ENCODE measurements at places on chromosomes 4 and X. TPM values are rescaled to one million over a fixed set of nuclear protein-coding genes. Genes with fewer than 3 reads are reported as not detected.

CENPE gene
- 5.7 TPM for total RNA-seq

TMEM271 gene
- not detected for total RNA-seq

PAGE4 gene
- total RNA-seq: not detected

TADA2B gene
- total RNA-seq: 21.4 TPM

FAM47A gene
- total RNA-seq: not detected

GYG2 gene
- 9.7 TPM for total RNA-seq

All from osteocyte (in vitro differentiated cells).